ENCODE measurements at places on chromosomes 1 and 21. TPM values are rescaled to one million over a fixed set of nuclear protein-coding genes. Genes with fewer than 3 reads are reported as not detected.

Gene MCOLN2
- 0.31 TPM for polyA plus RNA-seq

GRCh38 chr1:1451696-1452364 lies 2.3 kb downstream of the ATAD3C start:
- DNase-seq, result no peak

DNA sequence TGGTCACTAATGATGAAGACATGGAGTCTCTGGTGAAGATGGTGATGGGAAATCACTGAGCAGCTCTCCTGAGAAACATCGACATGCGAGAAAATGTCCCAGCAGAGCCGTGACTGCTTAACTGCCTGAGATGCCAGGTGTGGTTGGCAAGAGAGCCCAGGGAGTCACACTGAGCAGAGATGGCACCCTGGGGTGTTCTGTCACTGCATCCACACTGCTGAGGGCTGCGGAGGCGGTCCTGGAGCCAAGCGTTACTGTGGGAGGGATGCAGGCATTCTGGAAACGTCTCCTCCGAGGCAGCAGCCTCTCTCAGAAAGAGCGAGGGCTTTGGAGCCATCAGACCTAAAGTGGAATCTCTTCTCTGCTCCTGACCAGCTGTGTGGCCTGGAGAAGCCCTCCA lies 57.2 kb downstream of the EPHB2 start:
- no peak for DNase-seq

GRCh38 chr1:214248311-214249085 lies 32.5 kb upstream of the SMYD2 start:
- DNase-seq, result peak; percentile 26

Gene ADORA3
- polyA plus RNA-seq, result not detected

DNA sequence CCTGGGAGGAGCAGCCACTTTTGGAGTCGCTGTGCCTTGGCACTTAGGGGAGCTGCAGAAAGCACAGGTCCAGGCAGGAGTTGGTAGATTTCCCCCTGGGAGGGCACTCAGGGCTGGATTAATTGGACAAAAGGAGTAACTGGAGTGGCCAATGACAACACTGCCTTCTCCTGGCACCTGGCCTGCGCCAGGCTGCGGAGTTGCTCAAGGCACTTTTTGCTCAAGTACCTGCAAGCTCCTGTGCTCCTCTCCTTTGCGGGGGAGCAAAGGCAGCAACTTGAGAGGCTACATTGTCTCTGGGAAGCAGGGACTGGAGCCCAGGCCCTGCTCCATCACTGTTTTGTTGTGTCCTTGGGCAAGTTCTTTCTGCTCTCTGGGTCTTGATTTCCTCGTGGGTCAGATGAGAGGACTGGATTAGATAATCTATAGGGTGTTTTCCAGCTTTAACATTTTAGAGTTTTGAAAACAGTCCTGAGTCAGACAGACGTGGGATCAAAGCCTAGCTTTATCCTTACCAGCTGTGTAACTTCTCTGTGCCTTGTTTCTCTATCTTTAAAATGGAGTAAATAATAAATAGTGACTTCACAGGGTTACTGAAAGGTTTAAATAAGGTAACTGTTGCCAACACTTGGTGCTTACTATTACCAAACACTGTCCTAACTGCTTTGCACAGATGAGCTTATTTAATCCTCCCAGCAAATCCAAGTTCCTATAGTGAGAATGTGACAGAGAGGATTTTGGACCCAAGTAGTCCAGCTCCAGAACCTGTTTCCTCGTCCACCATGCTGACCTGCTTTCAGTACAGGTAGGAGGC lies 18.0 kb upstream of the GRHL3 start:
- DNase-seq, result peak; percentile 47

DNA sequence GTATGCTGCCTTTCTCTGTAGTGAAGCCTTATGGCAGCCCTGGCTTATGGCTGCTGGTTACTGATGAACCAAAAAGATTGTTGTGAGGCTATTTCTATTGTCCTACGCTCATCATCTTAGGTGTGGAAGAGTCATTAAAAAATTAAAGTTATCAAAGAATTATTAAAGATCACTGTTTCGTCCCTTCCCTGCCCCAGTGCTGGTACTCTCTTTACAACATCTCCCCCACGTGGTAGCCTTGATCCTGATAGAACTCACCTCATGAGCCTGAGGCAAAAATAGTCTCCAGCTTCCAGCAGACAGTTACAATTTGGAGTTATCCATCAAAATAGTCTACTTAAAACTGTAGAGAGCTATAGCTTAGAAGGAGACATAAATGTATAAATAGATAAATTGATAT lies 201.5 kb downstream of the S1PR1 start:
- peak; percentile 38 for DNase-seq

Gene OR2G6
- polyA plus RNA-seq, result not detected

Gene TMEM167B
- 27.7 TPM for polyA plus RNA-seq

DNA sequence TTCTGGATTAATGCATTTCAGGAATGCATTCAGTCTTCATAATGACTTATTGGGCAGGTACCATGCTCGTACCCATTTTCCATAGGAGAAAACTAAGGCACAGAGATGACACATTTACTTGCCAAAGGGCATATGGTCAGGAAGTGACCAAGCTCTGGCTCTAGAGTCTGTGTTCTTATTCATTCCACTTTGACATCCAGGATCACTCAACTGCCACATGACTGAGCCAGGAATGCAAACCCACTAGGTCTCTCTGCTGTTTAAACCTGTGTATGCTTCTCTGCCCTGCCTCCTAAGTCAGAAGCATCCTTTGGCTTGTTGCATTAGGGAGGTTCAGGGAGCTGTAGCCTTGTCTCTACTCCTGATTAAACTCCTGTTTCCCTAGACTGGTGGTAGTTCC lies 7.5 kb downstream of the KAZN start:
- no peak for DNase-seq

Gene PGLYRP4
- polyA plus RNA-seq, result not detected

Gene OR2M4
- polyA plus RNA-seq, result not detected

- DNase-seq, result peak; percentile 38
Measured at GRCh38 chr1:78687914-78688313, 38.3 kb downstream of the IFI44 start.

DNA sequence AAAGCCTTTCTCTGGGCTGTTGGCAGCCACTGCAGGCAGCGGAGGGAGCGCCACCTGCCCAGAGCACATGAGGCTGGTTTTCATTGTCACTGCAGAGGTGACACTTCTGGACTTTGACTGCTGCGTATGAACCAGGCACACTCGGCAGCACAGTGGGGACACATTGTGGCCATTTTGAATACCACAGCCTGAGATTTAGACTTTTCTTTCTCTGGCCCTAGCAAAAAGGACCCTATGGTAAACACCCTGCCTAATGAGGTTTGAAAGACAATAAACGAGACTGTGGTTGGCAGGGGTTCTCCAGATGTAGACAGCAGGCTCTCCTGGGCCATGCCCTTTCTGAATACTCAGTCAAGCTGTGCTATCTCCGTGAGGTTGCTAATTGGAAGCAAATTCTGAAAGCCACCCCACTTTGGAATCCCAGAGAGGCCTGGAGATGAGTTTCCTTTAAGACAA lies 12.0 kb upstream of the KCNE2 start:
- peak; percentile 38 for DNase-seq

- DNase-seq, result no peak
Measured at GRCh38 chr1:82597649-82598048, 796.9 kb downstream of the ADGRL2 start.

- peak; percentile 64 for DNase-seq
Measured at GRCh38 chr1:20640183-20640597, 6.9 kb downstream of the PINK1 start.

GRCh38 chr1:59880735-59881134 lies 45.8 kb downstream of the CYP2J2 start:
- peak; percentile 2 for DNase-seq

GRCh38 chr1:51313961-51314777 lies 16.2 kb downstream of the TTC39A start:
- peak; percentile 86 for DNase-seq

- DNase-seq, result no peak
Measured at GRCh38 chr1:242813490-242814091, 289.1 kb upstream of the PLD5 start.

GRCh38 chr1:7404046-7404742 lies 366.9 kb upstream of the VAMP3 start:
- no peak for DNase-seq

GRCh38 chr21:35824136-35824535 lies 236.2 kb downstream of the SETD4 start:
- peak; percentile 20 for DNase-seq

Measured in GM23248 (cell line).